ENCODE measurements at places on chromosomes 16 and 17.

DNA sequence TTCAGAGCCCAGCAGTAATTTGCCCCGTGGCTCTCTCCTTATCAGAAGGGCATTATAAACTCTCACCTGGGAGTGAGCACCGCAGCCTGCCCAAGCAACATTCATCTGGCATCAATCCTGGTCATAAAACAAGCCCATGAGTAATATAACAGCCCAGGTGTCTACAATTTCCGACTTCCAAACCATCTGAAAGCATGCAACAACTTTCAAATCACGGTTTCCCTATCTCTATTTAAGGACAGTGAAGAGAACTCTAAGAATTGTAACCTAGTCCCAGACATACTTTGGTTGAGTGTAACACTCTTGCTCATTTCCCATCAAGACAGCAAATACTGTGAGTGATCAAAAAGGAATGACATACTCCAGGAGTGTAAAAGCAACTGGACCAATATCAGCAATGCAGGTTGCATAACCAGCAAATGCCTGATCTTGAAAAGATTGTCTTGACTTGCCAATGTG, 487.4 kb upstream of the SOX9 start:
- no peak for DNase-seq

DNA sequence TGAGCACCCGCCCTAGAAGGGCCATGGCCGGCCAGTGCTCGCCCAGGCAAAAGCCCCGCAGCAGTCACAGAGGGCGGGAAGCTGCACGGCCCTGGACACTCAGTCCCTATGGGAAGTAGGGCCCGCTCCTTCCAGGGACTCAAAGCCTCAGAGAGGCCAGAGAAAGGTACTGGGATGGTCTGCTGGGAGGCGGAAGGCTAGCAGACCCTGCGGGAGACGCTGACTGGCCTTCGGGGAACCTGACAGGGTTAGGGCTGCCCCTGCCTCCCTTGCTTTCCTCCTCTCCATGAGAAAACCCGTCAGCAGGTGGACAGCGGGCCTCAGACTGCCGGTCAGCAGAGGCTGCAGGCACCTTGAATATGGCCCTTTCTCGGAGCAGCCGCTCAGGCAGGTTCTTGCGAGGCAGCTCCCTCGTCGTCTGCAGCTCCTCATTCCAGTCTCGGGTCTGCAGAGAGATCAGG, 11.5 kb downstream of the CLUH start:
- no peak for DNase-seq

DNA sequence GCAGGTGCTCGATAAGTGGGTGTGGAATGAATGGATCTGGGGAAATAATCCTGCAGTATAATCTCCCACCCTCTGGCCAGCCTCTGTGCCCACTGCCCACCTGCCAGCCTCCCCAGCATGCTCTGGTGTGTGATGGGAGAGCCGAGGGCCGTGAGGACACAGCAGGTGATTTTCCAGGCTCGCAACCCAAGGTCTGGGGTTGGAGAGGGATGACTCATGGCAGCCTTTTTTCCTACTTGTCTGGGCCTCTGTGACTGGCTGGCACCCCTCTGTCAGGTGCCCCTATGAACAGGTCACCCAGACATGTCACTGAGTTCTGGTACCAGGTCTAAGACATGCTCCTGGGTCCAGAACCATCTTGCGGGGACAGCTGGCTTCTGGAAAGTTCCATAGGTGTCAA, 385.7 kb upstream of the TNRC6C start:
- DNase-seq = no peak

DNA sequence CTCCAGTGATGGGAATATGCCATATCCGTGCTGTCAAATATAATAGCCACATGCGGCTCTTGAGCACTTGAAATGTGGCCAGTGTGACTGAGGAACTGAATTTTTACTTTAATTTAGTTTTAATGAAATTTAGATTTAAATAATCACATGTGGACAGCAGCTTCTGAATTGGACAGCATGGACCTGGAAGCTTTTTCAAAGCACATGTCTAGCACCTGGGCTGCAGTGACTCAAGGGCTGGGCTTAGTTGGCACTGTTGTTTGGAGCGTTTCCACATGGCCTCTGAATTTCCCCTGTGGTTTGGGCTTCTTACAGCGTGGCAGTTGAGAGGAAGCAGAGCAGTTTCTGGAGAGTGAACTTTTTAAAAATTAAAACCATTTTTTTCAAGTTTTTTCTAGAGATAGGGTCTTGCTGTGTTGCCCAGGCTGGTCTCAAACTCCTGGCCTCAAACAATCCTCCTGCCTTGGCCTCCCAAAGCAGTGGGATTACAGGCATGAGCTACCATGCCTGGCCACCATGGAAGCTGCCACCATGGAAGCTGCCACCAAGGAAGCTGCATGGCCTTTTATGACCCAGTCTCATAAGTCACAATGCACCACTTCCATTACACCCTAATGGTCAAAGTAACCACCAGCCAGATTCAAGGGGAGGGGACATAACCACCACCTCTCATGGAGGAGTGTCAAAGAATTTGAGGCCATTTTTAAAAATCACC, 6.7 kb upstream of the TOB1 start:
- DNase-seq = peak; percentile 41

GRCh38 chr17:49528966-49529365, 33.9 kb downstream of the NGFR start:
- no peak for DNase-seq

GRCh38 chr17:2035541-2036488, 5.9 kb downstream of the DPH1 start:
- no peak for DNase-seq

- DNase-seq = peak; percentile 66
Measured at GRCh38 chr16:4288148-4288921, 15.5 kb upstream of the TFAP4 start.

DNA sequence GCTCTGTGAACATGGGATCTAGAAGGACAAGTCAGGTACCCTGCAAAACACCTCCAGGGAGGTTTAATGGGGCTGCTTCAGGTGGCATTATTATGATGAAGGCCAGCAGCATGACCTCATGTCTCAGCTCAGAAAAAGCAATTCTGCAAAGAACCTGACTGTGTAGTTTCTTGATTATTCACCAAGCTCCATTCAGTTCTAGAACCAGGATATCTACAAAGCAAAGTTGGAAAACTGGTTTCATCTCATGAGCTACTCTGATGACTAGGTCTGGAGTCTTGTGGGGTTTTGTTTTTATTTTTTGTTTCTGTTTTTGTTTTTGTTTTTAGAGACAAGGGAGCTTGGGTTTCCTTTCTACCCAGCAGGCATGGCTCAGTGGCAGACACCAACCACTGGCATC, 19.0 kb upstream of the LRRC37A3 start:
- no peak for DNase-seq

GRCh38 chr16:7755347-7755882, 422.8 kb downstream of the RBFOX1 start:
- no peak for DNase-seq

GRCh38 chr17:42975265-42975664, 4.6 kb downstream of the PTGES3L start:
- no peak for DNase-seq

DNA sequence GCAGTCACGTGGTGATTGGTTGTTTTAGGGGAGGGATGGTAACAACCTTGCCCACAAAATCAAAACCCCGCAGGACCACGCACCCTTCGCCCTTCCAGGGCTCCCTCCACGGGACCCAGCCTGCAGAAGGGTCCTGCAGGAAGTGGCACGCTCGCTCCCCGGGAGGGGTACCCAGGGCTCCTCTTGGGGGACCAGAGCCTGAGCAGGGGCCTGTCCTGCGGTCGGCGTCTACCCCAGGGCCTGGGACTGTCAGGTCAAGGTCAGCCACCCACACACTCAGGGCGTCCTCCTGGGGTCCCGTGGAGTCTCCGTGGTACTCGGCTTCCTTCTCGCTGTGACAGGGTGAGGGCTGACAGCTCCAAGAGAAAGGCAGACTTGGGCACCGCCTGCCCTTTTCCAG, 33.9 kb downstream of the ZNF469 start:
- no peak for DNase-seq

DNA sequence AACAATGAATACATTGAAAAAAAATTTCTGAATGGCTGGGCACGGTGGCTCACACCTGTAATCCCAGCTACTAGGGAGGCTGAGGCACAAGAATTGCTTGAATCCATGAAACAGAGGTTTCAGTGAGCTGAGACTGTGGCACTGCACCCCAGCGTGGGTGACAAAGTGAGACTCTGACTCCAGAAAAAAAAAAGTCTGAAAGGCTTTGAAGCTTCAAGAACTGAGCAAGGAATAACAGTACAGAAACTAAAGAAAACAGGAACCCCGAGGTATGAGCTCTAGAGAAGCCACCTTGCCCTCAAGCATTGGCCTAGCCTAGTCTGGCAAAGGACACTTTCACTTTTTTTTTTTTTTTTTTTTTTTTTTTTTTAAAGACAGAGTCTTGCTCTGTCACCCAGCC, 45.0 kb downstream of the TEX2 start:
- peak; percentile 41 for DNase-seq

DNA sequence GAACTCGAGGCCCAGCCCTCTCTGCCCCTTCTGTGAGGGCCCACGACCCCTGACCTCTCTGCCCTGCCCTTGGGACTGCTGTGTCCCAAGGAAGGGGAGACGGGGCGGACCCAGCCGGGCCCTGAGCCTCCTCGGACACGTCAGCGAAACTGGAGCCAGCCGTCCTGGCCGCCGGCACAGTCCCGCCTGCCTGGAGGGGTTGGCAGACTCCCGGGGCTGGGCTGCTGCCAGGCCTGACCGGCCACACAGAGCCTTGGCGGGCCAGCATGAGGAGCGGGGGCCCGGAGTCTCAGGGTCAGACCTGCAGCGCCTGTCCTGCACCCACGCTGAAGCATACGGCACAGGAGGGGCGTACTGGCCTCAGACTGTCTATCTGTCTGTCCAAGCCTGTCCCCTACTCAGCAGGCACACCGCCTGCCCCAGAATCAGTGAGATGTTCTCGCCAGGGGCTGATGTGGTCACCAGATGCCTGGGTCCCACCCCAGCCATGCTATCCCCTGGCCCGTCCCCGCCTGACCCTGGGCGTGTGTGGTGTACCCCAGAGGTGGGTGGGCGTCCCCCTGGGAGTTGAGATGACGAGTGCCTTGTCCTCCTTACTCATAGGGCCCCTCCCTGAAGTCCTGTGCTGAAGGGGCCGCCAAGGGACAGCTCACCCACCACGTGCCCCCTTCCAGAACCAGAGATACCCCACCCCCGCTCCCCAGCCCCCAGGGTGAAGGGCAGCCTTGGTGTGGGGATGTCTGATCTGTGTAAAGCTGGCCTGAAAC, 4.7 kb downstream of the VASN start:
- no peak for DNase-seq

DNA sequence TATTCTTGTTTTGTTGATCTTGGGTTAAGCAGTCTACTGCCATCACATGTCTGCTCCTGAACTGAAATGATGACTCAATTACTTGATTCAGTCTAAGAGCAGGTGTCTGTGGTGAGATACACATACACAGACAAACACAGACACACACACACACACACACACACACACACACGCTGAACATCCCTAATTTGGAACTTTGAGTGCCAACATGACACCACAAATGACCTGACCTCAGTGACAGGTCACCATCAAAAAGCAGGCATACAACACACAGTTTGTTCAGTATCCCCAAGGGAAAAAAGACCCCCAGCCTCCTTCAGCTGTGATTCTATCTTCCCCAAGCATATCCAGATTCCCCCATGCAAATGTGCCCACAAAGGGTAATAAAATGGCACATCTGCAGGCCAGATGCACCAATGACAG, 130.1 kb upstream of the TMEM97 start:
- no peak for DNase-seq

- no peak for DNase-seq
Measured at GRCh38 chr16:53482123-53482522, 20.9 kb downstream of the AKTIP start.

- DNase-seq = no peak
Measured at GRCh38 chr17:43736389-43736788, 22.2 kb downstream of the SOST start.

- DNase-seq = no peak
Measured at GRCh38 chr17:79028496-79029326, 4.7 kb downstream of the C1QTNF1 start.

- DNase-seq = no peak
Measured at GRCh38 chr17:68182940-68183551, 64.8 kb upstream of the AMZ2 start.

DNA sequence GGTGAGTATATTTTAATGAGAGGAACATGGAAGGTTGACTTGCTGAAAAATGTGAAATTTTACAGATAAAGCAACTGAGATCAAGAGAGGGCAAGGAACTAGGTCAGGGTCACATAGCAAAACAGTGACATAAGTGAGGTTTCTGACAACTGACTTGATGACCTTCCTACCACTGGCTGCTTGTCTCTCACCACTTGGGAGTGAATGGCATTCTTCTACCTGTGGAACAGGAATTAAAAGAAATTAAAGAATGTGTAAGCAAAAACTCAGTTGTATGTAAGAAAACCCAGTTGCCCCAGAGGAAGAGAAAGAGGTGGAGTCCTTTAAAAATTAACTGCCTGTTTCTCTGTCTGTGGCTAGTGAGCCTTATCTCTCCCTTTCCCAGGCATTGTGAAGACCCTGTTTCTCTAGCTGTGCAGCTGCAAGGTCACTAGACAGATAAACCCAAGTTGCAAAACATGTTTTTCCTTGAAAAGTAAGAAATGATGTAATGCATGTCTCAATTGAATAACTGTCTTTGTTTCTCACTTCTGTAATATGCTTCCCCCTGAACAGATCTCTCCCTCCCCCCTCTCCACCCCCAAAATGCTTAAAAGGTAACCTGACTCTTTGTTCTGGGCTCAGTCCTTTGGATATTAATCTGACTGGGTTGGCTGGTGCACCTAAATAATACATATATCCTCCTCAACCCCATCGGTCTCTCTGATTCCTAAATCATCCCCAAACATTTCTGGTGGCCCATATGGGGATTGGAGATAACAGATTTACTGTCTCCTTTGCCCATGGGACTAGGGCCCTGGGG, 23.4 kb downstream of the ACSM1 start:
- DNase-seq = no peak

DNA sequence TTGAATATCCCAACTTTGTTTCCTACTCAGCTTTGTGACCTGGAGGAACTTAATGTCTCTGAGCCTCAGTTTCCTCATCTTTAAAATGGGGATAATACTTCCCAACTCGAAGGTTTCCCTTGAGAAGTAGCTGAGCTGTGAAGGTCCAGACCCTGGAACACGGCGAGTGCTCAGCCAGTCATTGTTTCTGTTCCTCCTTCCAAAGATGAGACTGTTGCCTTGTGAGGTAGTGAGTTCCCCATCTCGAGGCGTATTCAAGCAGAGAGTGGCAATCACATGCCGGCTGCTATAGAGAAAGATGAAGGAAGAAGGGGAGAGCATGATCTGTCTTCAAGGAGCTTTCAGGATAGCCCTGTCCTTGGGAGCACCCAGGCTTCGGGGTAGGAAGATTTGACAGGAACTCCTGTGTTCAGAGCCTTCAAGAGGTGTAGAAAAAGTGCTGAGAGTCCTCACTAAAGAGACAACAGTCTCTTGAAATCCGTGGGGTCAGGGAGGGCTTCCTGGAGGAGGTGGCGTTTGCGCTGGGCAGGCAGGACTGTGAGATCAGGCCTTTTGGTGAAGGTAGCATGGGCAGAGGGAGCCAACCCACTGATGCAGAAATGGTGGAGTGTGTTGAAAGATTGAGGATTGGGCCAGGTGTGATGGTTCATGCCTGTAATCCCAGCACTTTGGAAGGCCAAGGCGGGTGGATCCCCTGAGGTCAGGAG, 27.2 kb downstream of the SPNS2 start:
- DNase-seq = no peak

- DNase-seq = no peak
Measured at GRCh38 chr17:8892338-8892690, 24.8 kb upstream of the PIK3R6 start.

Measured in stimulated activated CD4-positive, alpha-beta T cell treated with anti-CD3 and anti-CD28 coated beads, TNF-alpha, amount 100 ng/mL, for 24 hours (primary cell).